ENCODE measurements at places on chromosomes 16 and 17.

DNA sequence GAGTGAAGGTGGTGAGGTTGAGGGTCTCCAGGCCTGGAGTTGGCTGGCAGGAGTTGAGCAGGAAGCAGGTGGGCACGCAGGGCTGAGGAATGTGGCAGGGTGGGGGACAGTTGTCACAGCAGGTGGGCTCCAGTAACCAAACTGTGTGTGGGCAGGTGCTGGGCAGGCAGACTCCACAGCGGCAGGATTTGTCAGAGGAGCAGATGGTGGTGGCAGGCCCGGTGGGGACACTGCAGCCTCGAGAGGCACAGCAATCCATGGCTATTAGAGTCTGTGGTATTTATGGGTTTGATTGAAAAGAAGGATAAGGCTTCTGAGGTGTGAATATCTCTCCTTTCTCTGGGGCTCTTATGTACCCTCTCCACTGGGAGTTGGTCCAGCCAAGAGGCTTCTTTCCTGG lies at the start of gene KRTAP3-3:
TSS of gene KRTAP3-3 (minus strand) at position 326 of the 400 bp plus-strand sequence. CDS start at position 259, 67 bp downstream.
- no peak for DNase-seq

GRCh38 chr17:44905006-44906000 lies 6.1 kb upstream of the EFTUD2 start:
- no peak for DNase-seq

- no peak for DNase-seq
Observed at GRCh38 chr17:69499318-69499717, 84.8 kb downstream of the MAP2K6 start.

DNA sequence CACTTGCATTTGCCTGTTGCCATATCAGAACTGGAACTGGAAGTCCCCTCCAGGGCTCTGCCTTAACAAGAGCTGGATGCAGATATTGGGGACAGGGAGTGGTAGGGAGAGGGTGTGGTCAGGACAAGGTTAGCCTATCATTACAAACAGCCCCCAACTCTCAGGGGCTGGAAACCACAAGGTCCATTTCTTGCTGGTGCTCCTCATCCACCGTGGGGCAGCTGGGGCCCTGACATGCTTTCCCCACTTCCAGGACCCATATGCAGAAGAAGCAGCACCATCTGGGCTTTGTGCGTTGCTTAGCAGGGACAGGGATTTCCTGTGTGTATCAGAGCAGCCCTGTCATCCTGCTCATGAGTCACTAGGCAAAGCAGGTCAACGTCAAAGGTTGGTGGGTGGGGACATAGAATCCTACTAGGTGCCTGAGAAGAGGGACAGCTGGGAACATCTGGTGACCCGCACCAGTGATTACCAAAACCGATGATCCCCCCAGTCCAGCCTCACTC lies 26.9 kb downstream of the RGS9 start:
- no peak for DNase-seq

GRCh38 chr16:57476546-57477410 lies 9.5 kb downstream of the DOK4 start:
- DNase-seq = no peak

DNA sequence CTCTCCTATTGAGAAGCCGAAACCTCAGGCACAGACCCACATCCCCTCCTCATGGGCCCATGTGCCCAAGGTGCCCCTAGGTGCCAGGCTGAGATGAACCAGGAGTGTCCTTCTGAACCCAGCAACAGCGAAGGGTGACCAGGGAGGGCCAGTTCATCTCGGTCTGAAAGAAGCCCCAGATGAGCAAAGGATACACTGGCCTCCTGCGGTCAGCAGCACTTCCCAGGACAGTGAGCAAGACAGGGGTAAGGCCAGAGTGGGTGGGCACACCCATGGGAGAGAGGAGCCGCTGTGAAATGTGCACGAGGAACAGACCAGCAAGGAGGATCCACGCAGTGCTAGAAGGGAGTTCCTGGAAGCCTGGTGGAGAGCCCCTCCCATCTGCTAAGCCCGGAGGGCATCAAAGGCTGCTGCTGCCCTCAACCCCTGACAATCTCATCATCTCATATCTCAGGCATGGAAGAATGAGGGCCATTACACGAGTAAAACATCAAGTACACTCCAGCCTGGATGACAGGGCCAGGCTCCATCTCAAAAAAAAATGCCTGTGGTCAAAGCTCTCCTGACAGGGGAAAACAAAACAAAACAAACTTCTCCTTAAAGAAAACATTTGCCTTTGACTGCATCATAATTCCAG lies 3.3 kb upstream of the HBZ start:
- no peak for DNase-seq

DNA sequence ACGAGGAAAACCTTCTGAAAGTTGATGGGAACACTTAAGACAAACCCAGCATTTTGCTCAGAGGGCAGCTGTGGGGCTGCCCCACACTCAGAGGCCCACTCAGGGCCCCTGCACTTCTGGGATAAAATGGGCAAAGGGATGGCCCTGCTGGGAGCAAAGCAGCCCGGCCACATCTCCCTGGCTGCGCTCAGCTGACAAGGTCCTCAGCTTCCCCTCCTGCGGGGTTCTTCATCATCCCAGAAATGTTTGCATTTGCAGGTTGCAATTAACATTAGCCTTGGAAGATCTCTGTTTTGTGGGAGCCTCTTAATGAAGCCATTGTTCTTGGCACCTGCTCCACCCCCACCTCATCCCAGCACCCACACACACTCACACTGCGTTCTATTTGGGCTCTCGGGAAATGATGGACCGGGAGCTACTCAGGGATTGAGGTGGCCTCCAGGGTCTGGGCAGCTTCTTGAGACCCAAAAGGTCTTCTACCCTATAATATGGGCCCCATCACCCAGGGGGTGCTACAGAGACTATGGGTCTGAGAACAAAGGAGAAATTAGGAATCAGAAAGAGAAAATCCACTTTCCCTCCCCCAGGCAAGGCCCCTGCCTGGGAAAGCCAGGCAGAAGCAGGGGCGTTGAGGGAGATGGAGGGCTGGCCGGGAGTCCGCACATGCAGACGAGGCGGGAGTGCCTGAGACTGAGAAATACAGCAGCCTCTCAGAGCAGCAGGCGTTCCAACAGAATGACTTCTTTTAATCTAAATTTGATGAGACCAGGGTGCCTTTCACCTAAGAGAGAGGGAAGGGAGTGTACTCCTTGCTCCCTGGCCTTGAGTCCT lies 53.7 kb upstream of the RPL38 start:
- no peak for DNase-seq

DNA sequence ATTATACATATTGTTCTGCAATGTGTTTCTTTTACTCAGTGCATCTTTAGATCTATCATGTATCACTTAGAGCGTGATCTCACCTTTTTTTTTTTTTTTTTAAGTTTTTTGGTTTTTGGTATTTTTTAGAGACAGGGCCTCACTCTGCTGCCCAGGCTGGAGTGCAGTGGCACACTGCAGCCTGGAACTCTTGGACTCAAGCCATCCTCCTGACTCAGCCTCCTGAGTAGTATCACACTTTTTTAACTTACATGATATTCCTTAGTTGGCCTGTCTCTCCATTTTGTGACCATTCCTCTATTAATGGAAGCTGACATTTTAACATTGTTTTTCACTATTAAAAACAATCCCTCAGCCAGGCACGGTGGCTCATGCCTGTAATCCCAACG lies 4.7 kb upstream of the MPO start:
- DNase-seq = no peak

- no peak for DNase-seq
Observed at GRCh38 chr16:85901773-85902365, 2.9 kb downstream of the IRF8 start.

- DNase-seq = no peak
Observed at GRCh38 chr16:24214992-24215391, 41.1 kb upstream of the CACNG3 start.

DNA sequence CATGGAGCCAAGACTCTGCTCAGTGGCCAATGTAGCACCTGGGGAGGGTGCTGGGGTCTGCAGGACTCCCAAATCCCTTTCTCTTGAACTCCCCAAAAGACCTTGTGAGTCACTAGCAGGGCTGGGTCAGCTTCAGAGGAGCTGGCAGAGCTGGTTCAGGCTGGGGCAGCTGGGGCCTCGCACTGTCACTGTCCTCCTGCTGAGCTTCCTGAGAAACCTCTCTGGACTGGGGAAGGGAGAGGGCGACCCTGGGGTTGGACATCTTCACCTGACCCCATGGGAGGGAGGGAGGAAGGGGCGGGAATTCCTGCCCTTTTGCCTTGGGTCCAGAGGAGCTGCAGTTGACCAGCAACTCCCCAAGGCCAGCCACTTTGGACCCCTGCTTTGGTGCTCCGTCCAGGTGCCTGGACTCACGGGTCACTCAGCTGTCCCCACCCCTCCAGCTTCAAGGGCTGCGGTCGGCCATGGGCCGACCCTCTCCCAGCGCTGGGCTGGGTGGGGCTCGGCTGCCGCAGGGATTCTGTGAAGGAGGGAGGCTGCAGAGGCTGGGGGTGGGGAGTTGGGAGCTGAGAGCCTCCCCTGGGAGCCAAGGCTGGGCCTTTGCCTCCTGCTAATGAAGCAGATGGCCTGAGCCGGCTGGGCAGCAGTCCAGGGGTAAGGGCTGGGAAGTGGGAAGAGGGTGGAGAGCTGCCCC lies 9.2 kb downstream of the FMNL1 start:
- DNase-seq = no peak

DNA sequence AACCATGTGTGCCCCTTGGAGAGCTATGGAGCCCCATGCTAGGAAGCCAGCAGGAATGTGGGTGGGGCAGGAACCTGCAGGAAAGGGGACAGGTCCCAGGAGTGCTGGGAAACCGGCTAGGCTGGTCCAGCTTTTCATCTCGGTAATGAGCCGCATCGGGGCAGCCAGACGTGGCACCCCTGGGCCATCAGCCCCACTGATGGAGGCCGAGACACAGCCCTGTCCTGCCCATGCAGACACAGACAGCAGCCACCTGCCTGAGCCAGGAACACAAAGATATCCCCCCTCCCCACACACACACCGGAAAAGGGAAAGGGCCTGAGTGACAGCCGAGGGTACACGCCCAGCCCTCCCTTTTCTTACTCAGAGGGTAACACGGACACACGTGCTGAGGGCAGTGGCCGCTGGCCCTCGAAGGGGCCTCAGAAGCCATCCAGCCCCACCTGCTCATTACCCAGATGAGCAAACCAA lies 18.1 kb downstream of the PPL start:
- no peak for DNase-seq

DNA sequence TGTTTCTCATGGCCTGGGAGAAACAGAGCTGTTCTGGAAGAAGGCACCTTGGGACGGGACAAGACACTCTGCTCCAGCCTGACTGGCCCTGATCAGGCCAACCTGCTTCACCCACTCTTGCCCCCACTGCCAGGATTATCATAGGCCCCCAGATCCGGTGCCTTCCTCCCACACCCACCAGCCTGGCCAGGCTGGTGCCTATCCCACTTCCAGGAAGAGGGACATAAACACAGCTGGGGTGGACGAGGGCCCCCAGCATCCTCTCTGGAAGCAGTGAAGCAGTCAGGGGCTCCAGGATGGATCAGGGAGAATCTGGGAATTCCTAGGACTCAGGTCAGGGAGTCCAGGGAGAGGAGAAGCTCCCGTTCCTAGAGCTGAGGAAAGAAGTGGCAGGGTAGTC lies 16.9 kb upstream of the ITGA3 start:
- DNase-seq = no peak

- DNase-seq = no peak
Observed at GRCh38 chr16:12885742-12886141, 15.7 kb upstream of the SHISA9 start.

GRCh38 chr17:76755285-76755684 lies 17.4 kb downstream of the MFSD11 start:
- no peak for DNase-seq

GRCh38 chr16:67658849-67659674 lies 998 bp downstream of the ACD start:
- DNase-seq = no peak

DNA sequence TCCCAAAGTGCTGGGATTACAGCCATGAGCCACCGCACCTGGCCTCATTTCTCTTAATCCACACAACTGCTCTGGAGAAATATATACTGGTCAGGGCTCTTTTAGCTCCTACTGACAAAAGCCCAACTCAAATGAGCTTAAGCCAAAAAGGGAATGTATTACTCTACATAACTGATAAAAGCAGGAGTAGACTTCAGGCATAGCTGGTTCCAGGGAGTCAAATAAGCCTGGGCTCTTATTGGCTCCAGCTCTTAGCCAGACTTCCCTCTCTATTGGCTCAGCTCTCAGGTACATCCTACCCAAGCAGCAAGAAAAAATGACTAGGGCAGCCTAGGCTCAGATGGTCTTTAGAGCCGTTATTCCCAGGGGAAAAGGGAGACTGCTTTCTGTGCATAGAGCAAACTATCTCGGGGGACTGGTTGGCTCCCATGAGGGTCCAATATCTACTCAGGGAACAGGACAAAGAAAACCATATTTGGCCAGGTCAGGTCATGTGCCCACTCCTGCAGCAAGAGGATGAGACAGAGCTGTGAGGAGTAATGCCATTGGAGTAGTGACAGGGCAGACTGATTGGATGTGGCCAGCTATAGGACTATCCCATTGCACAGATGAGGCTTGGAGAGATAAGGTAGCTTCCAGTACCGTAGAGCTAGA lies 21.2 kb downstream of the TBX2 start:
- no peak for DNase-seq
